Non-pigmented ciliary epithelial cell (primary cell): ENCODE measurements at places on chromosomes 4 and X.

DNA sequence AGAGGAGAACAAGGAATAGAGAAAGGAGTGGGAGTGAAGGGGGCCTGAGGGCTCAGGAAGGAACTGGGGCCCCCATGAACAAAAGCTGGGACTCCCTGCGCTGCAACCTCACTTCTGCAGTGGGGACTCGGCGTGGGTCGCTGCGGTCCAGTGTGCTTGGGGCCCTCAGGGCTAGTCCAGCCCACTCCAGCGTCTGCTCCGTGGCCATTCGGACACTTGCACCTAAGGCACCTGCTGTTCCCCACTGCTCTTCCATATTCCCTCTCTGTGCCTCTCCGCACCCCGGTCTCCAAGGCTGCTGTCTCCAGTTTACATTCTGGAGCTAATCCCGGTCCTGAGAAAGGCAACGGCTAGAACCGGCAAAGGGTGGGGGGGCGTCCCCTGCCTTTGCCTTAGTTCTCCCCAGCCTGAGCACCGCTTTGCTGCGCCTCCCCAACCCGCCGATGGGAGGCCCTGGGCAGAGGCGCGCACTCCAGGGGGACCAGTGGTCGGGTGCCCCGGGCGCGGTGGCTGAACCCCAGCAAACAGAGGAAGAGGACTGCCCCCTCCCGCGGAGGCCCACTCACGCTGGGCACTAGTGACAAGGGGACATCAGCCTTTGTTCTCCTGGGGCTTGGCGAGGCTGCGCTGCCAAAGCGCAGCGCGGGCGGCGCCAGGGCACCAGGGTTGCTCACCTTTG, 327.7 kb upstream of the F9 start:
- no peak for DNase-seq

GRCh38 chr4:88792268-88792781, 94.7 kb upstream of the NAP1L5 start:
- DNase-seq: peak; percentile 70

DNA sequence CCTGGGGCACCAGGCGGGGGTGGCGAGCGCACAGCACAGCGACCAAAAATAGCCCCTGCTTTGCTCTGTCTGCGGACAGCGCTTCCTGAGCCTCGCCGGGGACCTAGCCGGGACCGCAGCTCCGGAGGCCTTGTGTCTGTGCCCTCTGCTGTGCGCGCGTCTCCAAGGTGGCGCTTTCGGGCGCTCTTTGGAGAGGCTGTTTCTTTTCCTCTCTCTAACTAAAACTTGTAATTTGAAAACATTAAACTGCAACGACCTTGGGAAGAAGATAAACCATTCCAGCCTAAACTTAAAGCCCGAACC, 3.4 kb downstream of the ARX start:
- DNase-seq: no peak

GRCh38 chr4:185189606-185190305, 14.0 kb downstream of the CFAP97 start:
- DNase-seq: no peak

DNA sequence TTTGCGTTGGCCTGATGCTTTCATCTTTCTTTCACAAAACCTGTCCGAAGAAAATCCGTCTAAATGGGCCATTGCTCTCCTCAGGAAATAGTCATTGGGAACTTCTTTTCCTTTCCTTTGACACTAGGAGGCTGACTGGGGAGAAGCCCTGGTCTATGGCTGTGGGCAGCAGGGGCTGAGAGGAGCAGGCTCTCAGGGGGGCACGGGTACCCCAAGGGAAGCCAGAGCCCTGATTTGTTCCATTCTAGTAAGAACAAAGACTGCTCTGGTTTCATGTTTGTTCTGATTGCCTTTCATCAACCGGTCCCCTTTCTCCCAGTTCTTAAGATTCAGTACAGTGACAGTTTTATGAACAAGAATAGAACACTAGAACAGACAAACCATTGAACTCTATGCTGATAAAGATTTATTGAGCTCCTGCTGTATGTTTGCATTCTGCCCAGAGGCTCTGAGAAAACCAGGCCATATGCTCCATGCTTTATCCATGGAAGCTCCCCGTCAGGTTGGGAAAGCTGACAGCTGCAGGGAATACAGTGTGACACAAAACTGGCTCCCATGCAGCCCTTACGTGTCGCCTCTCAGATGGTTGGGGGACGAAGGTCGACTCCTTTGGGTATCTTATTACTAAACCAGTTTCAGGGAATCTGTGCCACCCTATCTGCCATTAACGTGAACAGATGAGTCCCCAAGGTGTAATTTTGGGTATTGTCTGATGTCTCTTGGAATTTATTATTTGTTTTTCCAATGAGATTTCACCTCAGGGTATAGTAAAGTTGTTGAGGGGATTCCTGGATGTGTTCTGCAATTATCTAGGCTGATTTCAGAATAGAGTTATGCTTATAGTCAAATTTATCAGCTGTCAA, 72.4 kb upstream of the MSANTD1 start:
- no peak for DNase-seq

- no peak for DNase-seq
Observed at GRCh38 chr4:109385260-109385659, 48.4 kb upstream of the SEC24B start.

- no peak for DNase-seq
Observed at GRCh38 chrX:139784807-139785206, 76.8 kb upstream of the MCF2 start.

DNA sequence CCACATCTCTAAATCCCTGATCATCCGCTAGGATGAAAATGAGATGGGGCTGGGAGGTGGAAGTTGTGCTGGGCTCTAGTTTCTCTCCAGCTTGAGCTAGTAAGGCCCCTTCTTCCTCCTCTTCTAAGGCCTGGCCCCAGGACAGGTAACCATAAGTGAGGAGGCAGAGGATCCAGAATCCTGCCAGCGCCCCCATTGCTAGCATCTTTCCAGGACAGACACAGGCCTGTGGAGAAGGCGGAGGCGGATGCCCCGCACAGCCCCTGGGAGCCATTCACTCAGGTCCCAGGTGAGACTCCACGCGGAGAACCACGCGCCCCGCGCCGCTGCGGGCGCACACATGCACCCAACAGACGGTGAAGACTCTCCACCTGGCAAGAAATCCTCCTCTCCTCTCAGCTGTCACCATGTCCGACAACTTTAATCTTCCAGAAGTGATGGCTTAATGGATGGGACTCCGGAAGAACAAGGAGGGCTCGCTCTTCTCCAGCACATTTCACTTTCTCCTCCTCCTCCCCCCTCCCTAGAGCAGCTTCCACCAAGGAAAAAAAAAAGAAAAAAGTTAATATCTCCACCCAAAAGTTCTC, 793 bp downstream of the ARSJ start:
- DNase-seq: no peak

DNA sequence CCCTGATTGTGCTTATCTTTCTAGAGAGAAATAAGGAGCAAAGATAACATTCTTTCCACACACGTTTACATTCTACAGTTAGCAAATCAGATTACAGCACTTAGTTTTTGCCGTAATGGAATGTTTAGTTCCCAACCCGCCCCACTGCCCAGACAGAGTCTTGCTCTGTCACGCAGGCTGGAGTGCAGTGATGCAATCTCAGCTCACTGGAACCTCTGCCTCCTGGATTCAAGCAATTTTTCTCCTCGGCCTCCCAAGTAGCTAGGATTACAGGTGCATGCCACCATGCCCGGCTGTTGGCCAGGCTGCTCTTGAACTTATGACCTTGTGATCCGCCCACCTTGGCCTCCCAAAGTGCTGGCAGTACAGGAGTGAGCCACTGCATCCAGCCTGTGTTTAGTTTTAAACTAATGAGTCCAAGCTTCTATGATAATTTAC, 8.4 kb upstream of the PRPS1 start:
- no peak for DNase-seq

DNA sequence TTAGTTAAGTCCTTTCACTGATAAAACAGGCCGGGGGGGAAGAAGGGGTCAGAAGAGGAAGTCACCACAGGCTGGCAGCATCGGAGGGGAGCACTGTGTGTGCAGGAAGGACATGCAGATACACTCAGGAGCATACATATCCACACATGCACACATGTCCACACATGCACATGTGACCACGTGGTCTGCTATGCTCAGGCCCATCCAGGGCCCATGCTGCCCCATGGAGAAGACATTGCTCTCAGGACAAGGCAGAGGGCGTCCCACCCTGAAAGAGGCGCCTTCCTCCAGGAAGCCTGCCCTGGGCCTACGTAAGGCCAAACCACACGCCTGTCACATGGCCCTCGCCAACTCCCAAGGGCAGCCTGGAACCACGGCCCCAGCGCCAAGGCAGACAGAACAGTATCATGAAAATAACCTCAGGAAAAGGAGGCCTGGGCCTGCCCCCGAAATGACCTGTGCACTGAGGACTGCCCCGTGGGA, 15.8 kb downstream of the WDR1 start:
- DNase-seq: no peak

- no peak for DNase-seq
Observed at GRCh38 chr4:3449574-3450534, 8.1 kb downstream of the HGFAC start.

DNA sequence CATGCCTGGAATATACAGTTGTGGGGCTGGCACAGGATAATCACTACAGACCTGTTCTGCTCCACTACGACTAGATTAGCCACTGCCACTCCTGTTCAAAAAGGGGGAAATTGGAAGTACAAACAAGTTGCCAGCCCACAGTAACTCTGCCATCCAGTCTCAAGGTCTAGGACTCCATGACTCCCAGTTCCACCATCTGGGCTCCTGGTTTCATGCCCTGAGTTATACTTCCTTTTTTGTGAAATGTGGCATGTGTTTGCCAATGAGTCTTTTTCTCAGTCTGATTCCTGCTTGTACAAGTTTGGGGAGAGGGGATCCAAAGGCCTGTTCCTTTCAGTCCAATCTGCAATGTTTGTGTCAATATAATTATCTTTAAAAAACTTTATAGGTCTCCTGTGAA, 1.0 kb upstream of the BLOC1S4 start:
- DNase-seq: no peak

GRCh38 chrX:142711796-142712290, 313.9 kb upstream of the SPANXN4 start:
- no peak for DNase-seq

- DNase-seq: no peak
Observed at GRCh38 chr4:118797558-118798142, 38.3 kb downstream of the SEC24D start.
